ENCODE measurements at places on chromosomes 16 and 17.
A peak's percentile ranks its signal among the peaks of the same experiment; 100 is the strongest.

DNA sequence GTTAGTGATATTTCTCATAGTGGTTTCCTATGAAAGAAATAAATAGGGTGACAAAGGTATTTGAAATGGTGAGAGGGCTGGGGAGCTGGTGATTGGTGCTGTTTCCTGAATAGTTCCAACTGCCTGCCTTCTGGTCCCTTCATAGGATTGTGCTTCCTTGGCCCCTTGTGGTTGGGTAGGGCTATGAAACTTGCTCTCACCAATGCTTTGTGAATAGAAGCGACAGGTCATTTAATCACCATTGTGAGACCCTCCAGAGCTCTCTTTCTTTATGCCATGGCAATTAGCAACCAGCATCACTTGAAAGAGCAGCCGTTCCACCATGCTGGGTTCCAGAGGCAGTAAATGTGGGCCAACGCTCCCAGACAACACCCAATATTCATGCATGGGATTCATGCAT lies 23.7 kb upstream of the WWOX start:
- H3K27ac ChIP-seq = no peak overlapping the region
- no peak overlapping the region for H3K4me3 ChIP-seq
- DNase-seq = no peak
- H3K27me3 ChIP-seq = no peaks in the 10 kb centered on the region

DNA sequence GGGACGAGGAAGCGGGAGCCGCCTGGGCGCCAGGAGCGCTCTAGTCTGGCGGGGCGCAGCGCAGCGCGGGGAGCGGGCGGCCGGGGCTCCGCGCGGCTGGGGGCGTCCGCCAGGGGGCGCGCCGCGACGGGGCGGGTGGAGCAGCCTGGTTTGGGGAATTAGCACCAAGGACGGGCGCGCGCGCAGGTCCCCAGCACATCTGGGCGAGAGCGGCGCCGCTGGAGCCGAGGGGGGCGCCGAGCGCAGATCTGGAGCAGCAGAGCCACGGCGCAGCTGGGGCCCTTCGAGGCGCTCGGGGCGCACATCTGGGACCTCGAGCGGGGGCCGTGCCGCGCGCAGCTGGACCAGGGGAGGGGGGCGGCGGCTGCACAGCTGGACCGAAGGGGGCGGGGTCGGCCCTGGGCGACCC lies at the start of gene NXPH3:
TSS of gene NXPH3 (plus strand) at position 193 of the 409 bp plus-strand sequence. CDS start 349 bp downstream, outside the sequence.
- H3K36me3 ChIP-seq = no peaks in the 10 kb centered on the region
- H3K27ac ChIP-seq = peak within 1 kb of the TSS; percentile 77
- no peaks in the 10 kb centered on the region for H3K4me1 ChIP-seq
- H3K27me3 ChIP-seq = no peaks in the 10 kb centered on the region
- peak; percentile 54 for DNase-seq

GRCh38 chr17:31216031-31216751 lies 80.8 kb downstream of the OMG start:
- no peaks in the 10 kb centered on the region for H3K36me3 ChIP-seq
- H3K27ac ChIP-seq = no peak overlapping the region
- no peaks in the 10 kb centered on the region for H3K4me1 ChIP-seq
- no peak for DNase-seq
- no peak overlapping the region for H3K4me3 ChIP-seq
- no peaks in the 10 kb centered on the region for H3K27me3 ChIP-seq

- no peaks in the 10 kb centered on the region for H3K36me3 ChIP-seq
- no peak overlapping the region for H3K27ac ChIP-seq
- H3K4me3 ChIP-seq = no peak overlapping the region
- no peak for DNase-seq
Measured at GRCh38 chr16:71311553-71312158, 22.5 kb upstream of the CMTR2 start.

- H3K4me1 ChIP-seq = no peaks in the 10 kb centered on the region
- no peak overlapping the region for H3K4me3 ChIP-seq
- H3K27ac ChIP-seq = no peak overlapping the region
- peaks cover 5% of the 10 kb centered on the region for H3K36me3 ChIP-seq
Measured at GRCh38 chr16:23521037-23521743, 10.9 kb upstream of the GGA2 start.

- no peaks in the 10 kb centered on the region for H3K36me3 ChIP-seq
- H3K27ac ChIP-seq = no peak overlapping the region
- no peak overlapping the region for H3K4me3 ChIP-seq
- H3K27me3 ChIP-seq = no peaks in the 10 kb centered on the region
- no peaks in the 10 kb centered on the region for H3K4me1 ChIP-seq
Measured at GRCh38 chr16:55605754-55606336, 39.4 kb downstream of the CAPNS2 start.

GRCh38 chr16:22739077-22739476 lies 74.9 kb upstream of the HS3ST2 start:
- H3K27ac ChIP-seq = no peak overlapping the region
- H3K4me3 ChIP-seq = no peak overlapping the region
- no peak for DNase-seq
- no peaks in the 10 kb centered on the region for H3K4me1 ChIP-seq
- H3K36me3 ChIP-seq = no peaks in the 10 kb centered on the region
- H3K27me3 ChIP-seq = no peaks in the 10 kb centered on the region

GRCh38 chr17:65457635-65458257 lies 103.7 kb downstream of the AXIN2 start:
- H3K27me3 ChIP-seq = no peaks in the 10 kb centered on the region
- DNase-seq = no peak
- no peaks in the 10 kb centered on the region for H3K36me3 ChIP-seq

- no peak overlapping the region for H3K4me3 ChIP-seq
- H3K27ac ChIP-seq = no peak overlapping the region
- no peaks in the 10 kb centered on the region for H3K4me1 ChIP-seq
- H3K27me3 ChIP-seq = peaks cover 38% of the 10 kb centered on the region
Measured at GRCh38 chr17:48636177-48637018, 10.2 kb upstream of the HOXB9 start.

DNA sequence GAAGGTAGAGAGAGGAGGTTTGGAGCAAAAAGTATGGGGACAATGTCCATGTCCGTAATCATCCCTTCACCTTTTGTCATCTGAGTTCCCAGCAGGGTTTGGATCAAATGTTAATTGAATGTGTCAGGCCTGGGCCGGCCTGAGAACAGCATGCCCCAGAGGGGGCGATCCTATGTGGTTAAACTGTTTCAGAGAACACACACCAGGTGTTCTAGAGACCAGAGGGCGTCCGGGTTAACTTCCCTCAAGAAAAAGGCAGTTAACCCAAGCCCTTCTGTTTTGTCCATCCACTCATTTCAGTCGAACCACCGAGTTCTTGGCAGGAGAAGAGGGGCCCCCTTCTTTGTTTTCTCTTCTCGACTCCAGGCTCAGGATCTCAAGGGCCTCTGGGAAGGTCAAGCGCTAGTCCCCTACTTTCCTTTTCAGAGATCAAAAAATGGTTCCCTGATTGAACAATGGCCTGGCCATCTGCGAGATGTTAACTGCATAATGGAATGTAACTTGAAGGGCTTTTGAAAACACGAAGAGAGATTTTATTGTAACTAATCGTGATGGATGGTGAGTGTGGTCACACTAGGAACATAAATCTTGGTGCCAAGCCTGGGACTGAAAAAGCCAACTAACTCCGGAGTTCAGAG lies 142.5 kb downstream of the IRX3 start:
- no peak for DNase-seq
- no peaks in the 10 kb centered on the region for H3K36me3 ChIP-seq
- no peak overlapping the region for H3K4me3 ChIP-seq
- no peaks in the 10 kb centered on the region for H3K27me3 ChIP-seq
- H3K27ac ChIP-seq = no peak overlapping the region
- H3K4me1 ChIP-seq = no peaks in the 10 kb centered on the region

GRCh38 chr17:2803386-2803785 lies 7.1 kb downstream of the RAP1GAP2 start:
- no peak overlapping the region for H3K27ac ChIP-seq
- H3K4me1 ChIP-seq = no peaks in the 10 kb centered on the region
- H3K27me3 ChIP-seq = no peaks in the 10 kb centered on the region
- H3K36me3 ChIP-seq = no peaks in the 10 kb centered on the region
- H3K4me3 ChIP-seq = no peak overlapping the region

- H3K27me3 ChIP-seq = no peaks in the 10 kb centered on the region
- H3K27ac ChIP-seq = no peak overlapping the region
- no peak for DNase-seq
- no peak overlapping the region for H3K4me3 ChIP-seq
- no peaks in the 10 kb centered on the region for H3K36me3 ChIP-seq
- no peaks in the 10 kb centered on the region for H3K4me1 ChIP-seq
Measured at GRCh38 chr16:79329166-79329521, 271.4 kb downstream of the MAF start.

DNA sequence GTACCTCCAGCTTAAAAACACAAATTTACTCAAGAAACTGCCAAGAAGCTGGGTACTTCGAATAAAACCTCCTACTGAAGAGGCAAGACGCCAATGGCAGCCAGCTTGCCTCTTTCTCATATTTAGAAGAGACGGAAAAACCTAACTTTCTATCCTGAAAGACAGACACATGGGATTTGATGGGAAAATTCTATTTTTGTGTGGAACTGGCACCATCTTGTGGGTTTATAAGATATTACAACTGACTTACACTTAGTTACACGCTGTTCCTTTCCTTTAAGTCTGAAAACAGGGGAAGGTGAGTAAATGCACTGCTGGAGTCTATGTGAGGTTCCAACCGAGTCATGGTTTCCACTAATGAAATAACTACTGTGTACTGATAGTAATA lies 10.3 kb downstream of the ZNF18 start:
- H3K27ac ChIP-seq = peak overlapping the region; percentile 40
- no peaks in the 10 kb centered on the region for H3K36me3 ChIP-seq
- H3K4me1 ChIP-seq = peaks cover 16% of the 10 kb centered on the region
- DNase-seq = no peak
- H3K27me3 ChIP-seq = no peaks in the 10 kb centered on the region

DNA sequence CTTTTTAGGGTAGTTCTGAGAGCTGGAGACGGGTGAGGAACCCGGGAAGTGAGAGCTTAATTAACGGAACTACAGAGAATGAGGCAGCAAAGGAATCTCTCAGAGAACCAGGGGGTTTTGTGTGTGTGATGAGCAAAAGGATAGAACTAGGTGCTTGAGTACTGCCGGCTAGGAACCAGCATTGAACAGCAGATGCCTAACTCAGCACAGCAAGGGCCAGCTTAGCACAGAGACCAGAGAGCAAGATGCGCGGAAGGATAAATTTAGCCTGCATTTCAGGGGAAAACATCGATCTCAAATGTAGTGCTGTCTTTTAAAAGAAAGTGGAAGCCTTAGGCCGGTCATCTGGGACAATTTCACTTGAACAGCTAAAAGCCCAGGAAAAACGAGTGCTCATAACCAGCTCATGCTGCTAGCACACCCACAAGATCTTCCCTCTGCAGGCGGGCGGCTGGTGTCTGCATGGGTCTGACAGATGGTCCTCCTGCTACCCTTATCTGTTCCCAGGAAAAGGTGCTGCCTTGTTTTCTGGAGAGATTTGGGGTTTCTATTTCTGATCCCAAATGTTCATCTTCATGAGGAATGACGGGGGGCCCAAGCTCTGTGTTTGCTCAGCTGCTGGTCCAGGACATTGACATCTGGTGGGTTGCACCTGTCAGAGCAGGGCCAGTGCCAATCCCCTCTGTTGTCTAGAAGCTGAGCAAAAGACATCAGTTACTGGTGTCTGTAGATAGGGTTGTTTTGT lies 103.9 kb downstream of the SOCS1 start:
- no peak overlapping the region for H3K27ac ChIP-seq
- no peaks in the 10 kb centered on the region for H3K36me3 ChIP-seq
- DNase-seq = no peak
- H3K4me1 ChIP-seq = no peaks in the 10 kb centered on the region
- H3K4me3 ChIP-seq = no peak overlapping the region

GRCh38 chr16:60648290-60648689 lies 1387.9 kb downstream of the CDH8 start:
- no peaks in the 10 kb centered on the region for H3K27me3 ChIP-seq
- DNase-seq = no peak
- H3K27ac ChIP-seq = no peak overlapping the region
- no peaks in the 10 kb centered on the region for H3K4me1 ChIP-seq
- H3K36me3 ChIP-seq = no peaks in the 10 kb centered on the region

DNA sequence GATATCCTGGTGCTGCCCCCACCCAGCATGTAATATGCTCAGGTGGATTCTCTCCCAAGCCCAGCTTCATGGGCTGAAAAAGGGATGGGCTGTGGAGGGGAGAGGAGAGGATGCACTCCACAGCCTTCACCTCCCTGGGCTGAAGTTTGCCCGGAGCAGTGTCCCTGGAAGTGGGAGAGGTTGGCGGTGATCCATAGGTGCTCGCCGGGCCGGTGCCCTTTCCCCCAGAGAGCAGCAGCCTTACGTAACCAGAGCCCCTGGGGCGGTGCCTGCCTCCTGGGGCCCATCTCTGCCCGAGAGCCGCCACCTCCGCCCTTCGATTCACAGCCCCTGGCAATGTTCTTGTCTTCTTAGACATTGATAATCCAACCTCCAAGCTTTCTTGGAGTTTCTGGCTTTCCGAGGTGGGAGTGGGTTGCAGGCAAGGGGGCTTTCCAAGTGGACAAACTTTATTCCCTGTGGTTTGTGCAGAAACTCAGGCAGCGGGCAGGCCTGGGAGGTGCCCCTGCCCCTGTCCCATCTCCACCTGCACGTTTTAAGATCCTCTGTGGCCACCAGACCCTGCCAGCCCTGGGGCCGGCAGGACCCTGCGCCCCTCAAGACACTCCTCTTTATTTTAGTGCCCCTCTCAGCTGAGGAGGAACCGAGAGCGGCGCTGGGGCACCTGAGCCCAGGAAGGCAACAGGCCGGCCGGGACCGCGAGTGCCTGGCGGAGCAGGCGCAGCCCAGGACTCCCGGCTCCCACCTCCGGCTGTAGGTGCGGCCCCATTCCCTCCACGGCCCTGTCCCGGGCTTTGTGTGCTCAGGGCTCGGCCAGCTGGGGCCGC lies 3.1 kb upstream of the WDR90 start:
- no peak for DNase-seq
- H3K4me1 ChIP-seq = peaks cover 24% of the 10 kb centered on the region
- no peak overlapping the region for H3K4me3 ChIP-seq
- no peaks in the 10 kb centered on the region for H3K27me3 ChIP-seq

DNA sequence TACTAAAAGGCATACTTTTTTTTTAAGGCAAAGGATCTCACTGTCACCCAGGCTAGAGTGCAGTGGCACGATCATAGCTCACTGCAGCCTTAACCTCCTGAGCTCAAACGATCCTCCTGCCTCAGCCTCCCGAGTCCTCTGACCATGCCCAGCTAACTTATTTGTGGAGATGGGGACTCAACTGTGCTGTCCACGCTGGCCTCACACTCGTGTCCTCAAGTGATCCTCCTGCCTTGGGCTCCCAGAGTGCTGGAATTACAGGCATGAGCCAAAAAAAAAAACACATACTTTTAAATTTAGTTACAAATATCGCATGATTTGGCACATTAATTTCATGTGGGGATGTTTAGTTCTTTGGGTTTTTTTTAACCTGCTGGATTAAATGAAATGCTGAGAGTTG lies 207.7 kb upstream of the CHMP6 start:
- H3K4me3 ChIP-seq = no peak overlapping the region
- H3K27me3 ChIP-seq = no peaks in the 10 kb centered on the region
- no peaks in the 10 kb centered on the region for H3K36me3 ChIP-seq
- no peak overlapping the region for H3K27ac ChIP-seq

GRCh38 chr16:51180719-51181502 lies 29.8 kb upstream of the SALL1 start:
- H3K4me1 ChIP-seq = no peaks in the 10 kb centered on the region
- no peak overlapping the region for H3K27ac ChIP-seq
- no peak overlapping the region for H3K4me3 ChIP-seq
- no peaks in the 10 kb centered on the region for H3K36me3 ChIP-seq

- H3K27ac ChIP-seq = no peak overlapping the region
- H3K27me3 ChIP-seq = no peaks in the 10 kb centered on the region
- no peak overlapping the region for H3K4me3 ChIP-seq
- H3K4me1 ChIP-seq = no peaks in the 10 kb centered on the region
- no peak for DNase-seq
Measured at GRCh38 chr17:78233678-78234077, 2.2 kb downstream of the TMEM235 start.

GRCh38 chr16:52491216-52491615 lies 55.7 kb downstream of the TOX3 start:
- no peak overlapping the region for H3K27ac ChIP-seq
- H3K4me1 ChIP-seq = no peaks in the 10 kb centered on the region
- no peaks in the 10 kb centered on the region for H3K27me3 ChIP-seq
- DNase-seq = no peak
- H3K4me3 ChIP-seq = no peak overlapping the region
